PC-3 (cell line): ENCODE measurements at places on chromosomes 5 and 9.

DNA sequence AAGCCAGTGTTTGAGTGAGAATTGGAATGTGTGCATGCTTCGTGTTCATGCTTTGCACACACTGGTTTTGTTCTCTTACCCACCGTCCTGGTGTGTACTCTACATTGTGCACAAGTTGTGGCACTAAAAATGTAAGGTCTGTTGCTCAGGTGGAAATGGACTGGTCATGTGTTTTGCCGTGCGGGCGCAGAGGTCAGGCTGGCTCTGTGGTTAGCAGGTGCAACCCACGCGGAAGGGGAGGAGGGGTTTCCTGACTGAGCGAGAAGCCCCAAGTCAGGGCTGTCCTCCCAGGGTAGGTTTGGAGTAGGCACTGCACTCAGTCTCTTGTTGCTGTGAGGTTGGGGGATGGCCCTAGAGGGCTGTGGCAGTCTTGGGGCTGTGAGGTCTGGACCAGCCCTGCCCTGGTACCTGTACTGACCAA, 86.6 kb downstream of the EHMT1 start:
- DNase-seq = no peak

GRCh38 chr9:121503444-121503843, 3.8 kb upstream of the GGTA1 start:
- no peak for DNase-seq

- DNase-seq = no peak
These were observed 15.4 kb upstream of the GAS1 start for GRCh38 chr9:86962692-86963091.

- DNase-seq = peak; percentile 67
These were observed 19.9 kb downstream of the ABITRAM start for GRCh38 chr9:108953983-108954574.

- DNase-seq = no peak
These were observed 590.8 kb upstream of the BRINP1 start for GRCh38 chr9:119959846-119960545.

GRCh38 chr9:38390851-38391250, 1.7 kb upstream of the ALDH1B1 start:
- DNase-seq = no peak

DNA sequence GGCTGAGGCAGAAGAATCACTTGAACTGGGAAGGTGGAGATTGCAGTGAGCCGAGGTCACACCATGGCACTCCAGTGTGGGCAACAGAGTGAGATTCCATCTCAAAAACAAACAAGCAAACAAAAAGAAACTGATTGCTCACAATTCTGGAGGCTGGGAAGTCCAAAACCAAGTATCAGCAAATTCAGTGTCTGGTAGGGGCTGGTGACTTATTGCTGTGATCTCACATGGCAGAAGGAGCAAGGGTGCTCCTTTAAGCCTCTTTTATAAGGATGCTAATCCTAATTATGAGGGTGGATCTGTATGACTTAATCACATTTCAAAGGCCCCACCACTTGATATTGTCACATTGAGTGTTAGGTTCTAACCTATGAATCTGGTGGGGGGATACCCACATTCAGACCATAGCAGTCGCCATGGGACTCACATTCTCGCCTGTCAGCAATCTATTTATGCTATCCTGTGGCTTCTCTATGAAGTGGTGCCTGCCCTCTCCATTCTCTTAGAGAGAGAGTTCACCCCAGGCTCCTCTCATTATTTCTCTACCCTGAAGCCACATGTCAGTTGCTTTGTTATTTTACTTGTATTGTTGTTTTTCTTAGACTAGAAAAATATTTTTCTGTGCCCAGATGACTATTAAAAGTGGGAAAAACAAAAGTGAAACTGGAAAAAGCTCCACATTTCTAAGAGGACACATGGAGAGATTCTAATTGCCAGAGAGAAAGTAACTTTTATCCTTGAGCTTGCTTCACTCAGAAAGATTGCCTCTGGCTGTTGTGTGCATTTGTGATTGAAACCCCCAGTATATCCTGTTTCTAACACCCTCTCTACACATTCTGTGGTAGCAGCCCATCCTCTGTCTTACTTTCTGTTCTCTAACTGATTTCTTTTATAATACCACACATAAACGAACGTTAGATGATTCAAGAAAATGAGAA, 18.8 kb upstream of the PRLR start:
- DNase-seq = no peak

GRCh38 chr5:142199388-142199787, 90.8 kb downstream of the NDFIP1 start:
- DNase-seq = no peak

- DNase-seq = no peak
These were observed 85.0 kb downstream of the FSTL4 start for GRCh38 chr5:133527311-133527710.

- DNase-seq = no peak
These were observed 631.5 kb upstream of the ST8SIA4 start for GRCh38 chr5:101534491-101535110.

DNA sequence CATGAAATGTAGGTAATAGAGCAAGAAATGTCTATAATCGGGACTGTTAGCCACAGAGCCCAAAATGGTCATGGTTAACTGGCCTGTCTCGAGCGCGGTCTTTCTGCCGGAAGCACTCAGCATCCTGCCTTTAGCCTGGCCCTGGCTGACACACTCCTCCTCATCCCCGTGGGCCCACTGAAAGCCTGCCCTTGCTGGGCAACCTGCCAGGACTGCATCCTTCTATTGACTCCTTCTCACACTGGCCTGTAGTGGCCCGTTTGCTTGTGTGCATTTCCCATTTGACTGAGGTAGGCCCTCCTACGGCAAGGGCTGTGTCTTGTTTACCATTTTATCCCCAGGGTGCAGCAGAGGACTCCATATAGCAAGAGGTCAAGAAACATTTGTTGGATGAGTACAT, 215.7 kb downstream of the ATPSCKMT start:
- no peak for DNase-seq

DNA sequence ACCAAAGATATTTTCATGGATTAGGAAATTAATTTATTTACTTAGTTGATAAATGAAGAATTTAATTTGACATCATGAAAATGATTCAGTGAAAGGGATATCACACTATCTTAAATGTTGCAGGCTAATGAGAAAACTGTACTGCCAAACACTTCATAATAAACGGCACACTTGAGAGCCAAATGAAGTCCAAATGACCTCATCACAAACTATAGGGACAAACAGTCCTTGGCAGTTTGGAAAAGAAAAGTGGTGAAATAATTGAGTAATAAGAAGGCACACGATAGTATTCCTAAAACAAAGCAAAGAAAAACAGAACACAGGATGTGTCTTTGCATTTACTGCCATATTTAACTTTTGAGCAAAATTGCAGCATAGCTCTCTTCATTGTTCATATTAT, 116.9 kb upstream of the TLR4 start:
- no peak for DNase-seq

DNA sequence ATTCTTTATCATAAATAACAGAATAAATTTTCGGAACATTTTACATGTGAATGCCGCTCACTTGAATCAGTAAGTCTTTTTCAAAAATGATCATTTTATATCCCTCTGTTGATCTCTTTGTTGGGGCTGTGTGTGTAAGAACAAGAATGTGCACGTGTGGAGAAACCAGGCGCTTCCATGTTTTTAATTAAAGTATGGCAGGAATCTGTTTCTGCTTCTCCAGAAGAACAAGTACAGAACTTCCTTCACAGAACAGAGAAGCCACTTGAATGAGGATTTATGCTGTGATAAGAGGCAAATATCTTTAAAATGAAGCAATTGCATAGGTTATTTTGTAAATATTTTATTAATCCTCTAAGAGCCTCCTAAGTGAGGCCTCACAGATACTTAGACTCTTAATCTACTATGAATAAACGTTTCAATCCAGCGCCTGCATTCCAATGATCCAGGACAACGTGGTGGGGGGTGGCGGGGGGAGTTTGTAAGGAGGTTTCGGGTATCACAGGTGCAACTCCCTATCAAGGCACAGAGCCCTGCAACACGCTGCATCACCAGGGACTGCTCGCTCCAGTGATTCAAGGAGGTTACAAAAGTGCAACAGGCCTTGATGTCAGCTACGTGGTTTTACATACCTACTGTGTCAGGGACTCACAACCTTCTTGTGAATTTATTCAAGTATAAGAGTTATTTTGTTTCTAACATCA, 409.2 kb downstream of the BNC2 start:
- DNase-seq = no peak

GRCh38 chr5:136781464-136781863, 416.1 kb upstream of the TRPC7 start:
- peak; percentile 52 for DNase-seq

GRCh38 chr5:154242964-154243376, 52.4 kb downstream of the GALNT10 start:
- no peak for DNase-seq

GRCh38 chr9:114289571-114290481, 33.1 kb upstream of the ORM1 start:
- DNase-seq = no peak

DNA sequence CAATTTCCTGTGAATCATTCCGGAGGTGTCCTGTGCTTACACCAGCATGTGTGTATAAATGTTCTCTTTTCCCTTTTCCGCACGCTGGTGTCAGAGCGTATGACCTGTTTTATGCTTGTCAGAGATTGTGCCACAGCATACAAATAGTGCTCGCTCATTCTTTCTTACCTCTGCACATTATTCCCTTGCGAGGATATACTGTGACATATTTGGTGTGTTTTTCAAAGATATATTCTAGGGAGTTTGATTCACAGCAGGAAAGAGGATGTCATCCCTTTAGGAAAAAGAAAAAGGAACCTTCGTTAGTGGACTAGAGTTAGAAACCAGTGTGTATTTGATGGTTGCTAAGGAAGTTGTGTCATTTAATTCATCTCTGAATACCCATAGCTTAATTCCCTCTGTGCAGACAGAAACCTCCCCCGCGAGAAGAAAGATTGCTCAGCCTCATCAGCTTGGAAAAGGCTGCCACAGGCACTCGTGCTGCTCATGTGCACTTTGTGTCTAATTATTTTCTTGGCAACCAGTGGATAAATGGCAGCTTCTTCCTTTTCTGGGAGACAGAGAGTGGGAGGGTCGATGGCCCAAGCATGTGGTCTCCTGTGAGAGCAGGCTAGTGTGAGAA, 14.7 kb upstream of the CCIN start:
- DNase-seq = peak; percentile 29

DNA sequence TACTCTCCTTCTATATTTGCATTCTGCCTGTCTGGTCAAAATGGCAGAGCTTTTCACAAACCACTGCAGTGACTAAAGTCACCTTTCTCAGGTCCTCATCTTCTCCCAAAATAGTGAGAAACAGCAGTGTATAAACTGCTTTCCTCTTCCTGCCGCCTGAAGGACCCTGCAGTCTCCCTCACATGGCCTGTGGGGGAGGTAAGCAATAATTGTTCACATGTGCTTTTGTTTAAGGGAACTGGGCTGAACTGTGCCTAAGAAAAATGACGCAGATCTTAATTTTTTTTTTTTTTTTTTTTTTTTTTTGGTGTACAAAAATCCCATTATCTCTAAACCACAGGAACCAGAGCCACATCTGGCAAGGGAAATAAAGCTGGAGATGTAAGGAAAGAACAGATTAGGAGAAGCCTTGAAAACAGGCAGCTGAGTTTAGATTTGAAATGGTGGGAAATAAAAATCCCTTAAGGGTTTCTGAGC, 131.7 kb upstream of the VLDLR start:
- no peak for DNase-seq

GRCh38 chr9:114988962-114989599, 58.7 kb upstream of the TNFSF8 start:
- DNase-seq = peak; percentile 80

DNA sequence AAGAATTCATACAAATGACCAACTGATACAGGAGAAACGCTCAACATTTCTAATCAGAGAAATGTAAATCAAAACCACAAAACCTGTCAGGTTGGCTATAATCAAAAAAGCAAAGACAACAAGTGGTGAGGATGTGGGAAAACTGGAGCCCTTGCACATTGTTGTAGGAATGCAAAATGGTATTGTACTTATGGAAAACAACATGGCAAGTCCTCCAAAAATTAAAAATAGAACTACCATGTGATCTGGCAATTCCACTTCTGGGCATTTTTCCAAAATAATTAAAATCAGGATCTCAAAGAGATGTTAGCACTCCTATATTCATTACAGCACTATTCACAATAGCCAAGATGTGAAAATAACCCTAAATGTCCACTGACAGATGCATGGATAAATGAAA, 76.1 kb downstream of the FNIP1 start:
- DNase-seq = no peak

DNA sequence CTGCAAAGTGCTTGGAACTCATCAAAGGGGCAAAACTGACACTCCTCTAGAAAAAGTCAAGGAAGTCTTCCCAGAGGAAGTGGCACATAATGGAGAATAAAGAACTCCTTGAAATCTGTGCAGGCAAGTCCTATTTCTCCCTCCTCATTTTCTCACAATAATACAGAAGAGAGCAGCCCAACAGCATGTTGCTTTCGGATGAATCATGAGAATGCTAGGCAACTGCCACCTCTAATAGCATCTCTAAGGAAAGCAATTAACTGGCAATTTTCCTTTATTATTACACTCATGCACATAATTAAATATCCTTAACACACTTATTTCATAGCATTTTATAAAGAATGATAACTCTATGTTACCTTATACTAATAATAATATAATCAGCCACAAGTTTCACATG, 122.2 kb upstream of the PTGER4 start:
- DNase-seq = no peak

GRCh38 chr5:116686438-116686837, 111.8 kb upstream of the SEMA6A start:
- no peak for DNase-seq

GRCh38 chr5:147712019-147712418, 70.5 kb downstream of the JAKMIP2 start:
- no peak for DNase-seq

DNA sequence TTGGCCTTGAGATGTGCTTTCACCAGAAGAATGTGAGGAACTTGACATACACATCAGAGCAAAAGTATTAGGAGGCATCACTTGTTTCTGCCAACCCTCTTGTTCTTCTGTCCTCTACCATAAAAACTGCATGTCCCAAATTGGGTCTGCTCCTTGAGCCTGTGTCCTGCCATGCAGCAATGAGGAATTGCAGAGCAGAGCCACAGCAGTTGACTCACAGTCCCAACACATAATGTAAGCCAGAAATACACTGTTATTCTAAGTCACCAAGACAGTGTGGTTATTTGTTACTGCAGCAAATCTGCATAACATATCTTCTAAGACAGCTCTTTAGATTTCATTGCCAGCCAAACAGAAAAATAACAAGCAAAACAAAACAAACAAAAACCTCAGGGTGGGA, 598.2 kb downstream of the PRELID2 start:
- no peak for DNase-seq
